ENCODE measurements at places on chromosomes 7 and 10.
A peak's percentile ranks its signal among the peaks of the same experiment; 100 is the strongest.

DNA sequence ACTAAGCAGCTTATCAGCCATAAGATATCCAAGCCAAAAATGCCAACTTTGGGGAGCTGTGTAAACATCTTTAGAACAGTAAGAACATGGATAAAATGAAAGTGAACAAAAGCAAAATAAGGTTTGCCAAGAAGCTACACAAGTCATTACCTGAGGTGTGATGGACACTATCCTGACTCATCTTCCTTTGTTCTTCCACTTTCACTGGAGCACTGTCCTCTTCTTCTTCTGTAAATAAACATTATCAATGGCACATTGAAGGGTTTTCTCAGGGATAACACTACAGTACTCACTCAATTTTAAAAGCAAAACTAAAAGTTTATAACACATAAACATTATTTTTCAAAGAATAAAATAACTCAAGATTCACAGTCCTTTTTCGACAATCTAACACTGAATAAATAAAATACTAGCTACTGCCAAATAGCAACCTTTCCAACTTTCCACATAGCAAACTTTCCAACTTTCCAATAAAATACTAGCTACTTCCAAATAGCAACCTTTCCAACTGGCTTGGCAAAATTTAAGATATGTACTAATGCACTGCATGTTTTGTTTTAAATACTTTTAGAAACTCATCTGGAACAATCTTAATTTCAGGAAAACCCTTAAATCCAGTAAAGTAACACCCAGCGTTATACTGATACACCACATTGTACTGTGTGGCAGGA, 174.1 kb downstream of the SKAP2 start:
- DNase-seq, result no peak

GRCh38 chr7:133024596-133024995, 57.3 kb downstream of the CHCHD3 start:
- no peak for DNase-seq

- no peak for DNase-seq
Observed at GRCh38 chr7:6442114-6442513, 5.6 kb downstream of the DAGLB start.

DNA sequence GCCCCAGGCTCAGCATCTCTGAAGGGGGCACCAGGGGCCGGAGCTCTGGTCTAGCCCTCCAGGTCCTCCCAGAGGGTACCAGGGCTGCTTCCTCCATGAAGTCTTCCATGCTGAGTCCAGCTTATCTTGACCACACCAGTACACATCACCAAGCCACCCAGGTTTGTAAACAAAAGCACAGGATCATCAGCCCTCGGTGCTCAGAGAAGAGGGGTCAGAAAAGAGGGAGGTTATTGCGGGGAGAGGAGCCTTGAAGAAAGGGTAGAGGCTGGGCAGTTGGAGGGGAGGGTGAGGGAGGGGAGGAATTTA, 23.9 kb downstream of the AQP1 start:
- no peak for DNase-seq

DNA sequence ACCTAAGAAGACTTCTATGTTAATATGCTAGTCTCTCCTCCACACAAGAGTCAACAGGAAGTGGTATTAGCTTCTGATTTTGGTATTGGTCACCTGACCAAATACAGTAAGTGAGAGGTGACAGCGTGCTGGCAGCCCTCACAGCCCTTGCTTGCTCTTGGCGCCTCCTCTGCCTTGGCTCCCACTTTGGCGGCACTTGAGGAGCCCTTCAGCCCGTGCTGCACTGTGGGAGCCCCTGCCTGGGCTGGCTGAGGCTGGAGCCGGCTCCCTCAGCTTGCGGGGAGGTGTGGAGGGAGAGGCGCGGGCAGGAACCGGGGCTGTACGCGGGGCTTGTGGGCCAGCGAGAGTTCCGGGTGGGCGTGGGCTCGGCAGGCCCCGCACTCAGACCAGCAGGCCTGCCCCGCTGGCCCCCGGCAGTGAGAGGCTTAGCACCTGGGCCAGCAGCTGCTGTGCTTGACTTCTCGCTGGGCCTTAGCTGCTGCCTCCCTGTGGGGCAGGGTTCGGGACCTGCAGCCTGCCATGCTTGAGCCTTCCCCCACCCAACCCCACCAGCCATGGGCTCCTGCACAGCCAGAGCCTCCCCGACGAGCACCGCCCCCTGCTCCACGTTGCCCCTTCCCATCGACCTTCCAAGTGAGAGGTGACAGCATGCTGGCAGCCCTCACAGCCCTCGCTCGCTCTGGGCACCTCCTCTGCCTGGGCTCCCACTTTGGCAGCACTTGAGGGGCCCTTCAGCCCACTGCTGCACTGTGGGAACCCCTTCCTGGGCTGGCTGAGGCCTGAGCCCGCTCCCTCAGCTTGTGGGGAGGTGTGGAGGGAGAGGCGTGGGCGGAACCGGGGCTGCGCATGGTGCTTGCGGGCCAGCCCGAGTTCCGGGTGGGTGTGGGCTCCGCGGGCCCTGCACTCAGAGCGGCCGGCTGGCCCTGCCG, 4.2 kb upstream of the ACSL5 start:
- DNase-seq, result no peak

DNA sequence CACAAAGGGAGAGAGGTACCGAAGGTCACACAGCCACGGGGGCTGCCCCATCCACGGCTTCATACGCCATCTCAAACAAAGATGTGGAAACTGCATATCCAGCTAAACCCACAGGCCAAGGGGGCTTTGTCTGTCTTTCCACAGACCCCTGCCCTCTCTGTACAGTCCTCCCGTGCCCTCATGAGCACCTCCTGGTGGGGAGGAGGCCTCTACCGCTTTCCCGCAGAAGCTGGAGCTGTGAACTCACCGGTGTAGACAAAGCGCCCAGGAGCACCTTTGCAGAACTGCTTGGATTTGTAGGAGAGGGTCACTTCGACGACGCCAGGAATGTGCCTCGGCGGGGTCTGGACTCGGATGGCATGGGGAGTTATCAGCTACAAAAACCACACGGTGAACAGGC, 97.2 kb downstream of the EBF3 start:
- DNase-seq, result no peak

- no peak for DNase-seq
Observed at GRCh38 chr10:119296703-119297102, 89.3 kb downstream of the GRK5 start.

DNA sequence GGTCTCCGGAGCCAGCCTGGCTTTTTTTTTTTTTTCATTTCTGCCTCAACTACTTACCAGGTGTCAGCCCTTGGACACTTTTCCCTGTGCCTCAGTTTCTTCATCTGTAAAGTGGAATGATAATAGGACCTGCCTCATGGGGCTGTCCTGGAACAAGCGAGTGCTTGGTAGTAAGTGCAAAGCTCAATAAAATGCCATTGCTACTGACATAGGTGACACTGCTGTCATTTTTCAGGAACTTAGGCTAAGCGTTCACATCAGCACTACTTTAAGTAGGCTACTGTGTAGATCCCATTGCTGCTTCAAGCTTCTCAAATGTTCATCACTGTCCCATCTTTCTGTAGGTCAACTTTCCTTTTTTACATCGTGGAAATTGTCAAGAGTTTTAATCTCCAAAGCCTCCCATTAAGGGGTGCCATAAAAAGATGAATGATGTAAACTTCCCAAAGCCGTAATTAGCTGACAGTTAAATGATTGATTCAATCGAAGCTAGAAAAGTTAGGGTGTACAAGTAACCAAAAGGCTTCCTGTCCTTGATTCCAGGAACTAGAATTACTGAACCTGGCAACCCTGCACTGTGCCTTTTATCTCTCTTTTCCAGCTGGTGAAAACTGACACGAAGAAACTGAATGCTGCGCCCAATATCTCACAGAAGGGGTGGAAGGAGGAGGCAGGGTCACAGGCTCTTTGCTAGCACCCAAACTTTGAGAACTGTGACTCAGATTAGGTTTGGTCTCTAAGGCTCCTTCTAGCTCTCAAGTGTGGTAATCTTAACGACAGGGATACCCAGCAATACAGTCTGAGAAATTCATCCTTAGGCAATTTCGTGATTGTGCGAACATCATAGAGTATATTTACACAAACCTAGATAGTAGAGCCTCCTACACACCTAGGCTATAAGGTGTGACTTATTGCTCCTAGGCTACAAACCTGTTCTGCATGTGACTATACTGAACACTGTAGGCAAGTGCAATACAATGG, 861 bp upstream of the USP6NL start:
- DNase-seq, result no peak

DNA sequence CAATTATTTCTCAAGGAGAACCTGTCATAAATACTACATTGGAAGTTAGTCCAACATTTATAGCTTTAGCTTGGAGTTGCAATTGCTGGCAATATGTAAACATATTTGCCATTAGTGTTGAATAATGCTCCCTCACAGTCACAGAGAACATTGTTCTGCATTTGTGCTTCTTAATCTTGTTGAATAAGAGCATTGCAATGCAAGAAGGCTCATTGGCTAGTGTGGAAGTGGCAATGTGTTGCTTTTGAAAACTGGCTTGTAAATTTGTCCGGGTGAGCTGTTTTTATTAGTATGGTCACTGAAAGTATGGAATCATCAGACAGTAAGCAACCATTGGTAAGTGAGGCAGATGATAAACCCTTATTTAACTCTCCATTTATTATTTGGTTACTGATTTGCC, 47.7 kb upstream of the MBL2 start:
- DNase-seq, result no peak

GRCh38 chr10:25562547-25562946, 371.5 kb upstream of the MYO3A start:
- no peak for DNase-seq

GRCh38 chr7:47815867-47816266, 132.4 kb downstream of the PKD1L1 start:
- DNase-seq, result no peak

- DNase-seq, result no peak
Observed at GRCh38 chr7:20929199-20929598, 142.5 kb upstream of the SP8 start.

DNA sequence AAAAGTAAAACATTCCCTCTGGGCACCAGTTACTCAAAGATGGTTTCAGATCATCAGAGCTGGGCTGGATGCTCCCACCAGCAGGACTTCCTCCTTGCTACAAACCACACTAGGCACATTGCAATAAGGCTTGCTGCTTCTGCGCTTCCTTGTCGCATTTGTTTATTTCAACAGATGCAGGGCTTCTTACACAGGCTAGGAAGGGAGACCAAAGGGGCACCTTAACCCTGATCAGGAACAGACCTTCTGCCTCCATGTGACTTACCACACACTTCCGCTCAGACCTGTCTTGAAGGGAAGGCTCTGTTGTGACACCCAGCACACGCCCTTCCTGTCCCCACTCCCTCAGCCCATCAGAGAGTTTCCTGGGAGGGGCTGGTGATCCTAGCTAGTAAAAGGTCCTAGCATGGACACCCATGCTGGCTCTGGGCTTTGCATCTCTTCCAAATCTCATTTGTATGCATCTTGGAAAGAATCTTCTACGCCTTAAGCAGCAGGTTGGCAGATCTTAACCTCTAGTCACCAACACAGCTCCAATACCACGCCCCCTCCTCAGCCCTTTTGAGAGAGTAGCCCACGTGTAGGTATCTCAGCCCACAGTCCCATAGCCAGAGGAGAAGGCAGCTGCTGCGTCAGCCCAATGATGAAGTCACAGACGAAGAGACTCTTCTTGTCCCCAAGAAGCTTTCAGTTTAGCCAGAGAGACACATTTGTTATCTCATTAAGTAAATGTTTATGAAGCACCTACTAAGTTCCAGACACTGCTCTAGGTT, 47.1 kb upstream of the SVIL start:
- DNase-seq, result peak; percentile 15

GRCh38 chr10:71939861-71940474, 24.2 kb upstream of the CHST3 start:
- no peak for DNase-seq

- no peak for DNase-seq
Observed at GRCh38 chr10:25114036-25114411, 60.8 kb upstream of the GPR158 start.

DNA sequence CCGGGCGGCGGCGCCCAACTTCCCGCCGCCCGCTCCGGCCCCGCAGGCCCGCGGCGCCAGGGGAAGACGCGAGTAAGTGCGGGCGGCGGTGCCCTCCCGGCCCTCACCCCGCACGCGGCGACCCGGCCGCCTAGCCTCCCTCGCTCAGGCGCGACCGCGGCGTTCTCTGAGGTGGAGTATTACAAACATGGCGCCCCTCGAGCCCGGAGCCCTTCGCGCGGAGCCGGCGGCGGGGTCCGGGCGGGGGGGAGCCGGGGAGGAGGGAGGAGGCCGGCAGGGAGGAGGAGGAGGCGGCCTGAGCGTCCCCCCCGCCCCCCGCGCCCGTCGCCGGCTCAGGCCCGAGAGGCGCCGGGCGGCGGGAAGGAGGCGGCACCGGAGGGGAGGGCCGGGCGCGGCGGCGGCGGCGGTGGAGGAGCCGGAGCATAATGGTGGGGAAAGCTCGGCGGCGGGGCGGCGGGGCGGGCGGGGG, at the start of gene ZMYND11:
TSS of gene ZMYND11 (plus strand) at position 324 of the 469 bp plus-strand sequence. CDS start 44,558 bp downstream, outside the sequence.
- peak; percentile 32 for DNase-seq

GRCh38 chr7:157537056-157537455, 200.3 kb downstream of the DNAJB6 start:
- DNase-seq, result no peak

DNA sequence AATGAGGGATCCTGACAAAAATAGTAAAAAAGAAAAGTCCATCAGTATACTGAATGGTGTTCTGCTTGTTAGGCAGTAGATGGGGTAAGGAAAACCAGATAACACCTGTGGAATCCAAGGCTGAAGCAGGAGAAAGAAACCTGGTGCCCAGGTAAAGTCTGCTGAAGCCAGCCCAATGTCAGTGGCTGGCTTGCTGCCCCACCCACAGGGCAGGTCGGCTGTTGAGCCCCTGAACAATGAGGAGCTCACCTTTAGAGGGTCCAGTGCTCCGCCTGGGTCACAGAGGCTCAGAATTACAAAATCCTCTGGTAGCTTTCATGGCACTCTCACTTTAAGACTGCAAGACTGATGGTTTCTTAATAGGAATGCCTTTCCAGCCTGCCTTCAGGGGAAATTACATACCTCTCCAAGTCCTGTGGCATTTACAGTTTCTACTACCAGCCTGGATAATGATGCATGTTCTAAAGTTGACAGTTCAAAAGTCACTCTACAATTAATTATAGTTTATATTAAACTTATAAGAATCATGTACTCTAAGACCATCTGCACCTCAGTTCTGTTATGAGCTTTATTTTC, 23.8 kb downstream of the DHX32 start:
- DNase-seq, result no peak

DNA sequence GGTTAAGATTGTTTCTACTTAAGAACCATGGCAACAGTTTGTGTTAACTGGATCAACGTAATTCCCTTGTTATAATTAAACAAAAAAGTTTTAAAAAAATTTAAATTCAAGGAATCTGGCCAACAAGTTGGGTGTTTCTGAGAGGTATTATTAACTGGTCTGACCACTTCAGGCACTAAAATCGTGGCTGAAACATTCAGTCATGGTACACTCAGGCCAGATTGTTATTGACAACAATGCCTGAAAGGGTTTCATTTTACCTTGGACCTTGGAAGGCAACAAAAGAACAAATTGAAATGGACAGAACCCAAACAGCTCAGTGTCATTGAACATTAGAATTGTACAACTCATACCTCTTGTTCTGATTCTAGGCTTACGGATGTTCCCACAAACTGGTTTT, 103.3 kb upstream of the ARMC3 start:
- no peak for DNase-seq

GRCh38 chr10:26662864-26663263, 34.6 kb upstream of the PDSS1 start:
- no peak for DNase-seq

GRCh38 chr7:3156508-3156907, 112.8 kb upstream of the CARD11 start:
- DNase-seq, result no peak

- no peak for DNase-seq
Observed at GRCh38 chr10:99346247-99346646, 17.1 kb downstream of the CNNM1 start.

Measured in stimulated activated CD8-positive, alpha-beta memory T cell treated with anti-CD3 and anti-CD28 coated beads, Interleukin-2, amount 100 ng/mL, for 1 hour (primary cell).